ENCODE measurements at places on chromosomes 3 and 15.

- DNase-seq: no peak
Observed at GRCh38 chr3:177374323-177374722, 177.0 kb upstream of the TBL1XR1 start.

DNA sequence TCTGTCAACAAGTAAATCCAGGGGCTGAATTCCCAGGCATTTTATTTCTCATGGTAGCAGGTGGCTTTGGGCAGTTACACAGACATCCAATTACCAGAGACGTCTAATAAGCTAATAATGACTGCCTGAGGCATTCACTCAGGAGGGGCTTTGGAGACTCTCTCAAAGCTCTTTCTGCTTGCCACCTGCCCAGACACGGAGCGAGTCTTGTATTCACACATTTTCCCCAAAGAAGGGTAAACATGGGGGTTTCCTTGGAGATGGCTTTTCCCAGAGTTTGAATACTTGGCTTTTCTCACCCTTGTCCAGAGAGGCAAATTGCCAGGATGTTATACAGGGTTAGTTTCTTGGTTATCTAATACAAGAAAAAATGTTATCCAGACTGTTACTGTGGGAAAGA lies 132.6 kb downstream of the DIPK2A start:
- no peak for DNase-seq

DNA sequence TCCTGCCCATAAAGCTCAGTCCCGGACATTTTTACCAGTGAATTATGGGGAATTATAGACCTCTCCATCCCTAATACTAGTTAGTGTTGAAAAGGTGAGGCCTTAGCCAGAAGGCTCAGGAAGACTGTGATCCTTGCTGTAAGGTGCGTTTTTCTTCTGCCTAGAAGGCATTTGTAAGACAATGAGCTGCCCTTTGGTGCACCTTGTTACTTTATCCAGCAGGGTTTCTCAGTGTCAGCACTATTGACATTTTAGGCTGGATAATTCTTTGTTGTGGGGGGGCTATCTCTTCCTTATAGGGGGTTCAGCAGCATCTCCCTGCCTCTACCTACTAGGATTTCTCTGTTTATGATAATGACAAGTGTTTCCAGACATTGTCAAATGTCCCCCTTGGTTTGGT lies 108.1 kb upstream of the ABHD17C start:
- no peak for DNase-seq

DNA sequence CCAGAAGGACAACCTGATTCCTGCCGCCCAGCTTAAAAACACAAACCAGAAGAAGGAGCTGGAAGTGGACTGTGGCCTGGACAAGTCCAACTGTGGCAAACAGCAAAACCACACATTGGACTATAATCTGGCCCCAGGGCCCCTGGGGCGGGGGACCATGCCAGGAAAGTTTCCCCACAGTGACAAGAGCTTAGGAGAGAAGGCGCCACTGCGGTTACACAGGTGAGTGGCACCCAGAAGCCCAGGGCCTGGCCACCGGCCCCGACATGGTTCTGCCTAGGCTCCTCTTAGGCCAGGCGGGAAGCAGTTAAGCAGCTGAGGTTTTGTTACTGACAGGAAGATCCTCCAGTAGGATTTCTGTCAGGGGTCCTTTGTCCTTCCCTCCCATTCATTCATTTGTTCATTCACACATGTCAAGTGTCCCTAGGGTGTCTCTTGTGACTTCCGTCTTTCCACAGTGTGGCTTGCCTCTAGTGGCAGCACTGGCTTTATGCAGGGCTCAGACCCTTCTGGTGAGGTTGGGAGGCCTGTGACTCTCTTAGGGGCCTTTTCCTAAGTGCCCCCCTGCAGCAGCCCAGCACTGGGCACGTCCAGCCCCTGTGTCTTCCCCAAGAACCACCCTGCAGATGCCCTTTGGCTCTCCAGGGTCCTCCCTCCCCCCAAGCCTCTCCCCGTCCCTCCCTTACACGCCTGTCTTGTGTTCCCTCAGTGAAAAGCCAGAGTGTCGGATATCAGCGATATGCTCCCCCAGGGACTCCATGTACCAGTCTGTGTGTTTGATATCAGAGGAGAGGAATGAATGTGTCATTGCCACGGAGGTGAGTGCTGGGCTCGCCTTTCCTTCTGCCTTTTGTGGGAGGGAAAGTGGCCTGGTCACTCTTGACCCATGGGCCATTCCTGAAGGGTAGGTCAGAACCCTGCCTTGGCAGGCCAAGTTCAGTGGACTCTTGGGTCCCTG lies 7.8 kb downstream of the DLL4 start:
- no peak for DNase-seq

DNA sequence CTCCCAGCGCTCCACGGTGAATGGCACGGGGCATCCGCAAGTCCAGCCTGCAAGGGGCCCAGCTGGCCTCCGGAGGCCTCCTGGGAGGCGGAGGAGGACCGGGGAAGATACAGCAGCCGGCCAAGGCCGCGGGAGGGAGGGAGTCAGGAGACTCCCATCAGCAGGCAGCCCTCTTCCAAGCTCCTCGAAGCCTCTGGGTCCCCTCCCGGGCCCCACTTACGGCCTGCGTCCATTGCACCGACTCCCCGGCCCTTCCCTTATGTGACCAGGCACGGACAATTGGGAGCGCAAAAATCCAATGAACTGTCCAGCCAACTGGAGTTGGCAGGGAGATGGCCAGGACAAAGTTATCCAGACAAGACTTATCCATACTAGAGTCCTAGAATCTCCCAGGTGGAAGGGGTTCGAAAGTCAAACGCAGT lies 668 bp downstream of the MFGE8 start:
- DNase-seq: no peak

DNA sequence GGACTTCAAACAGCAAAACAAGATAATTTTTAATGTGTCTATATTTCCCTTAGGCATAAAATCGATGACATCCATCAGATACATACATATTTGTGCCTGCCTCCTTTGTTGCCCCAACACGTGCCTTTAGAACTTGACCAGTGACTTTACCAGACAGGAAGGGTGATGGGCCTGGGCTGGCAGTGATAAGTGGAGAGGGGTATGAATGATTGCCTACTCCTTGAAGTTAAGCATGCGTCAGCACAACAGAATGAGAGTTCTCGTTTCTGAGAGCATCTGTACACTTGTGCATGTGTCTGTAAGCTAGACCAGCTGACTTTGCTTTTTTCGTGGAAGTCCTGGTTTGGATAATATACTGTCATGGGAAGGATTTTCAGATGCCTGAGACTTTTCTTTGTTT lies 54.9 kb upstream of the COL6A6 start:
- DNase-seq: no peak

DNA sequence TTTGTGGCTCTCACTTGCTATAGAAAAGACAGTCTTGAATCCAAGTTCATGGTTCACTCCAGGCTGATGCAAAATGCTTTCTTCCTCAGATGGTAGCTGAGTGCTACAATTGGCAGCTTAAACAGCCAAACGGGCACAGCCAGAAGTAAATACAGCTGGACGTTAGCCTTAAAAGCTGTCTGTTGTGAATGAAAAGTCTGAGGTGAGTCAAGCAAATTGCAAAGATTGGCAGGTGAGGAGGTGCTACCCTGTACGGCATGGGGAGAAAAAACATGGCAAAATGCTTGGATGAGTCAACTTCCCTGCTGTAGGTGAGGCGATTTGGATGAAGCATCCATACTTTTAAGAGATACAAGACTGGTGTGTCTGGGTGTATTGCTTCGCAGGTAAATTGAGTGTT lies 40.5 kb downstream of the IL5RA start:
- DNase-seq: no peak

DNA sequence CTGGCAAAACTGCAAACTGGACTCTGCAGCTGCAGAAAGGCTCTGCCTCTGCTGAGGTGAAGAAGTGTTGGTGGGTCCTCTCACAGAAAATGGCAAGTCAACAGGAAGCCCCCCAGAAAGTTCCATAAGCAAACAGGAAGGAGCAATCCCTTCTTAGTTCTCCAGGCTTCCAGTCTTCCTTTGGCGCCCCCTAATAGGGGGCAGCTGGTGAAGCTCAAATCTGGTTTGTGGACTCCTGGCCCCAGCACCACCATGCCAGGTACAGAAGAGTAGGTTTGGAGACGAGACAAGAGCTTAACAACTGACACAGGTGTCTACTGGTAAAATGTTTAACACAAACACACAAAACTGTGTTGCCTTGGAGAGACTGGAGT lies 35.5 kb downstream of the LEO1 start:
- DNase-seq: no peak

GRCh38 chr15:82970696-82971095 lies 15.3 kb upstream of the RAMAC start:
- DNase-seq: no peak

- DNase-seq: no peak
Observed at GRCh38 chr15:36359286-36359685, 220.1 kb upstream of the CDIN1 start.

DNA sequence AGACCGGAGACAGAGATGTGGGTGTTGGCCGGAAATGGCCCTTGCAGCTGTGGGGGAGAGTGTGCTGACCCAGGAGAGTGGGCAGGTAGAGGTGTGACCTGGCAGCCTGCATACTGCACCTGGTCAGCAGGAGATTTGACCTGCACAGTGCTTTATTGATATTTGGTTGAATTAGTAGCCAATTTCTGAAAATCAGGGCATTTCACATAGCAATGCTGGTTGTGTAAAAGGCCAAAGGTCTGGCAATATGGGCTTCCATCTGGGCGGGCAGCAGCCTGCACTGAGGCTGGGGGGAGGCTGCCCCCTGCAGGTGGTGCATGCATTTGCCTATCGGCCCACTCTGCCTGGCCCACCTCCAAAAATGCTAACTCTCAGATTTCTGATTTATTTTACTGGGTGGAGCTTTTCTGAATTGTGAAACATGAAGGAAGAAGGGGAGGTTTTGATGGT lies 9.4 kb upstream of the MGLL start:
- DNase-seq: no peak

- no peak for DNase-seq
Observed at GRCh38 chr3:151425627-151426340, 35.1 kb downstream of the IGSF10 start.

GRCh38 chr3:171172070-171172469 lies 145.6 kb upstream of the SLC2A2 start:
- no peak for DNase-seq

GRCh38 chr3:138222131-138222941 lies 35.2 kb downstream of the ARMC8 start:
- no peak for DNase-seq

DNA sequence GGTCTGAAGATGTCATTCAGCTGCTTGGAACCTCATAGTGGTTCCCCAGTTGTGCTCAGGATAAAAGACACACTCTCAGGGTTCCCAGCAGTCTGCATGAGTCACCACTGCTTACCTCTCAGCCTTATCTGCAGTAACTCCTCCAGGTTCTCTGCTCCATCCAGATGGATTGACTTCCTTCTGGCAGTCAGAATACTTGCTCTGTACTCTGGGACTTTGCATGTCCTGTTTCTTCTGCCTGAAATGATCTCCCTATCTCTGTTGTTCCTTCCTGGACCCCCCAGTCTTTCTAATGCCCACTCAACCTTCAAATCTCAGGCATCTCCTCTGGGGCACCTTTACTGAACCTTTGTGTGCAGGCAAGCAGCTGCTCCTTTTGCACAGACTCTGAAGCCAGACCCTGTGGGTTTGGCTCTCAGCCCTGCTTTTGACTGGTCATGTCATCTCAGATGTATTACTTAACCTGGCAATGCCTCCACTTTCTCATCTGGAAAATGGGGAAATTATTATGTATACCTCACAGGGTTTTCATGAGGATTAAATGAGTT lies 38.4 kb downstream of the ITPR1 start:
- DNase-seq: no peak

DNA sequence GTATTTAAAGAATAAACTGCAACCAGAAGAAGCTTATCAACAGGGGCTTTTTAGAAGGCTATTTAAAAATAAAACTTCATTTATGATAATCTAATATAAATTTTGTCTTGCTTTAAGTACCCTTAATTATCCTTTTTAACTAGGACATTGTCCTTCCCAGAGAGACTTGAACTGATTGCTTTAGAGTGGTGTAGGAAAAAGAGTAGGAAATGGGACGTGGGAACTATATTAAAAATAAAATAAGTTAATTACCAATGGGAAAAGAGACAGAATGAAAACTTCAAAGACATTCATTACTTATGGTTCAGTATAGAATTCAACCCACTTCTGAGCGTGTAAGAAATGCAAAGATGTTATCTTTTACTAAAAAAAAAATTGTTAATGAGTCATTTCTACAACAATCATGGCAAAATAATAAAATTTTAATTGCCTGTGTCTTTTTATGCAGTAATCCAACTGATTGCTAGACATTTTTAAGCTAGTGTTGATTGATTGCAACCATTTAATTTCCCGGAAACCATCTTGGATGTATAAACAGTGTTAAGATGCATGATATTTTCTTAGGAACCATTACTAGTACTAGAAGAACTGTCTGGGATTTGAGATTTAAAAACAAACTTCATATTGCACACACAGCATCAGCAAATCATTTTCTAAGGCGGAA lies 298.8 kb upstream of the UMPS start:
- DNase-seq: no peak

DNA sequence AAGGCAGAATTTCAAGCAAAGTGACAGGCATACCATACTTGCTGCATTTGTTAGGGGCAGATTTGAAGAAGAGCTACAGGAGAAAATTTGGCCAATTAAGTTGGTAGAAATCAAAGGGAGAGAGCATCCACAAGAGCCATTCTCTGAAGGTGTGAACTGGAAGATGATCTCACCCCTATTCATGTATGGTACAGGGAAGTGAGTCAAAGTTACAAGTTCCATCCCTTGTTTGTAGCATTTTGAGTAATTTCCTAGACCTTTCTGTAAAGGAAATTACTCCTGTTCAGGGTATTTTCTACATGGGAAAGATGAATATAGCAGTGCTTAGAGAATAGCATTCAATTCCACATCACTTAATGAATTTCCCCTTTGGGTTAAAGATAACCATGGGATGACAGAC lies 28.4 kb downstream of the TTC14 start:
- no peak for DNase-seq

DNA sequence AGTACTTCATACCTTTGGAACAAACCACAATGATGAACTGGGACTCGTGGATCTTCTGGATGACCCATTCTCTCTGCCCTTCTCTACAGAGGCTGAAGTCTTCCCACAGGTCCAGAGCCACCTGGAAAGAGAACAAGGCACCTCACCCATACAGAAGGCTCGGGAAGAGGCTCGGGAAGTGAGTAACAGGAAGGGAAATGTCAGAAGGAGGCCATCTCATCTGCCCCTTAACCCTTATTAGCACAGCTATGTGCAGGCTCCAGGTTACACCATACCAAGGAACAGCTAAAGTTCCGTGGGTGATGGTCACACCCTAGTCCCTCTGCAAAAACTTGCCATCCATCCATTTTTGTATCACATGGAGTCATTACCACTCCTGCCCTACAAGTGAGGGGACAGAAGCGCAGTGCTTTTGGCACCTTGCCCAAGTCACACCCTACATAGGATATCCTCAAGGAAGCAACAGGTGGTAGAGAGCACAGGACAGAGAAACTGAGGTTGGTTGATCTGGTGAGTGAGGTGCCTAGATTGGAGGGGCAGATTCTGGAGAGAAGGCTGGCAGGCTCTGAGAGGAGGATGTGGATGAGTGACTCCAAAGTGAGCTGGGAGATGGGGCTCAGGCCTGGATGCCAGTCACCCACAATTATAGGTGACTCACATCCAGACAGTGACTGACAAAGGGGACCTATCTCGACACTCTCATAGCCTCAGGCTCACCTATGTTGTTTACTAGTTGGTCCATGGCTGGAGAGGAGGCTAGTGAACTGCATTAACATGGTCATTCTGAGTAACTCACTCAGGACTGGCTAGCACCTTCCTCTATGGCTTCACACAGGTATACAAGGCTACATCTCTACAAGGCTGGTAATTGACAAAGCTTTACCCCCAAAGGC lies 38.2 kb downstream of the SPATA12 start:
- no peak for DNase-seq
